ENCODE measurements at places on chromosomes 1 and 21.

DNA sequence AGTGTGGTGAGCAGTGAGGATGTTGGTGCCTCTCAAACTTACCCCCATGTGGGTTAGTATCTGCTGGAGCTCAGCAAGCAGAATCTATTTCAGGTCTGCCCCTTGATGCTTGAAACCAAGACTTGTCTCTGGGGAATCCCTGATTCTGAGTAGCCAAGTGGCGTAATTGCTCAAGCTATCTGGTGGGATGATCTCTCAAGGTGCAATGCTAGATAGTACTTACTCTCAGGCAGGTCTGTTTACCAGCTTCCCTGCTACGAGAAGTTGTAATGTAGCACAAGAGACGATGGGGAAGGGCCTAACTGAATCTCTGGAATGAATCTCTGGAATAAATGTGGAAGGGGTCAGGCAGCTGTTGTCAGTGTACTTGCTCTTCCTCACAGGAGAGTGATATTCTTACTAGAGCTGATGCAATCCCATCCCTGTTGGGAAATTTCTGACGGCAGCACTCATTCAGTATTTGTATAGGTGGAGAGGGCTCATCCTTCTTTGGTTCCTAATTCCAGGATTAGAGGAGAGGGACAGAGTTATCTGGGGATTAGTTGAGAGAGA, 65.4 kb downstream of the MACF1 start:
- DNase-seq = peak; percentile 53

DNA sequence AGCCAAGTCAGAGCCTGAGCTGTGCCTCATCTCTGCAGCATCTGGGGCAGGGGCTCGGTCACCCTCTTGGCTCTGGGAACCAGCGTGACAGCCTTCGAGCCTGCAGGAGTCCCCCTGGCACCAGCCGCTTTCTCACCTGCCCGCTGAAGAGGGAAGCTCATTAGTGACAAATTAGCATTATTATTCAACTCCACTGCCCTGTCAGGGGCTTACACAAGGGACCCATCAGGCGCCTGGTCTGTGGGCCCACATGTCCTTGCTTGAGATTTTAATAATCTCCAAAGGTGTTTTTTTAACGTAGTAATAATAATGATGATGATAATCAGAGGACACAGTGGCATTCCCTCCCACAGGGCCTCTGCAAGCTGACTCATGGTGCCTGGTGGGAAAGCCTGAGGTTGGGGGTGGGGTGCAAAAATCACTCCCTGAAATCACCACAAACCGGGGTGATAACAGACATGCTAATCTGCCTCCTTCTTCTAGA, 98.1 kb upstream of the IGSF21 start:
- no peak for DNase-seq

- DNase-seq = no peak
These were observed 37.9 kb downstream of the GABPA start for GRCh38 chr21:25772686-25773085.

DNA sequence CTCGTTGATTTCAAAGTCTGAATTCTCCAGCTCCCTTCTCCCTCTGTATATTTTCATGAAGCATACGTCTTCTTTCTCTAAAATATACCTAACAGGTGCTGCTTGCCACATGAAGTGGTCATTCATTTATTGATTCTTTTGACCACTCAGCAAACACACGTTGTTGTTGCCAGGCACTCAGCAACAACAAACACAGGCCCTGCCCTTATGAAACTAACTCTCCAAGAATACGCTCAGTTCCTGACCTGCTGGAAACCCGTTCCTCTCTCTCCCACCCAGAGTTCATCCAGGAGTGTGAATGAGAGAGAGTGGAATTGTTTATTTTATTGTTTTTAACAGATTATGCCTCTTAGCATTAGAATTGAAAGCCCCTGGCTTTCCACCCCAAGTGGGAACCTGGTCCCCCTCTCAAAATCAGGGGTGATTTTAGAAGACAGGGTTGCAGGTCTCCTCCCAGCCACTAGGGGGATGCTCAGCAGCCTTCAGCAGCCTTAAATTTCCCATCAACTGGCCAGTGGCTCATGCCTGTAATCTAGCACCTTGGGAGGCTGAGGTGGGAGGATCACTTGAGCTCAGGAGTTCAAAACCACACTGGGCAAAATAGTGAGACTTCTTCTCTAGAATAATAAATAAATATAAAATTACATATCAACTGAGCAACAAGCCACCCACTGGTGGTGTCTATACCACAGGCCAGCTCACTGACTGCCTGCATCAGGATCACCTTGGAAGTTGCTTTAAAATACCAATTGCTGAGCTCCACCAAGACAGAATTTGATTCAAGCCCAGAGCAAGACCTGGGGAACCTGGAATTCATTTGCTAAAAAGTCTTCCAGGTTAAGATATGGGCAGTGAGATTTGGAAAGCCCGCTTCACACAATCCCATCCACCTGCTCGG, 181.0 kb upstream of the KLHDC7A start:
- DNase-seq = no peak

DNA sequence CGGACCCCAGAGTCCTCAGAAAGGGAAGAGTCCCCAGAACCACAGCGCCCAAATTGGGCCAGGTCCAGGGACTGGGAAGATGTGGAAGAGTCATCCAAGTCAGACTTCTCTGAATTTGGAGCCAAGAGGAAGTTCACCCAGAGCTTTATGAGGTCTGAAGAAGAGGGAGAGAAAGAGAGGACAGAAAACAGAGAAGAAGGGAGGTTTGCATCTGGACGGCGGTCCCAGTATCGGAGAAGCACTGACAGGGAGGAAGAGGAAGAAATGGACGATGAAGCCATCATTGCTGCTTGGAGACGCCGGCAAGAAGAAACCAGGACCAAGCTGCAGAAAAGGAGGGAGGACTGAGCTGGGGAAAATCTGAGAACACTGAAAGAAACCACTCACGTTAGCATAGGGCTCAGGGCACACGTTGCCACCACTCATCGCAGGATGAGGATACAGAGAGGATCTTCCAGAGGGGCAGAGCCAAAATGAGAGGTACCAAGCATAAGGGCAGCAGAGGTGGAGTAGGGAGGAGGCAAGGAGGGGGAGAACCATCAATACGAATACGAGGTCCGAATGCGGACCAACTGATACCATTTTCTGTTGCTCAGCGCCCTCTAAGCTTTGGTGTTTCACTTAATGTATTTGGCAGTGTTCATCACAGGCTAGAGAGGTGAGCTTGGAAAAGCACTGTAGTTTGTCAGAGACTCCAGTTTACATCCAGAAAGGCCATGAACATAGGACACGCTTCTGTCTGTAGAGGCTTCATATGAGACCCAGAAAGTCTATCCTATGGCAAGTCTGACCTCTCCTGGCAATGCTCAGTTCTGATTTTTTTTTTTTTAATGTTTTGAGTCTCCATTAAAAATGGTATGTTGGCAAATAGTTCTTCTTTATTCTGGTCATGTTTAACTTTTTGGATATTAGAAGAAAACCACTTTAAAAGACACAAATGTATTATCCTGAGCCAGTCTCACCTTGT, 34.7 kb downstream of the STYXL2 start:
- no peak for DNase-seq

All from fibroblast of skin of back (primary cell).